ENCODE measurements at places on chromosomes 1 and 21.

- DNase-seq = no peak
Measured at GRCh38 chr1:14544319-14544718, 54.2 kb upstream of the KAZN start.

GRCh38 chr1:163426505-163427251 lies 104.9 kb downstream of the NUF2 start:
- no peak for DNase-seq

GRCh38 chr1:172148213-172148612 lies 272.3 kb upstream of the C1orf105 start:
- DNase-seq = no peak

DNA sequence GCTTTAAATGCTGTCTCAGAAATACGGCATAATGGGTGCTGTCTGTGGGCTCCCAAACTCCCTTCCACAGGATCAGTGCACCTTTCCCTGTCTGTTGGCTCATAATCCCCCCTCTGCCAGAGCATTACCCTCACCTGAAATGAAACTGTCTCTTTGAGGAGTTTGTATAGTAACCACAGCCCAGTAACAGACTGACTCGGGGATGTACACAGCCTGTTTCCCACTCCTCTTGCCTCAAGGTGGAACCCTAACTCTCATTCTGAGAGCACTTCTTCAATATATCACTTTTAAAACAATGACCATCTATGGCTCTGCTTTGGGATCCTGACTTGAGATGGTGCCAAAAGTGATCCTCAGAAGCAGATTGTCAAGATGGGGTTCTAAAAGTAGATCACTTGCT lies 332.5 kb downstream of the AMY1C start:
- no peak for DNase-seq

DNA sequence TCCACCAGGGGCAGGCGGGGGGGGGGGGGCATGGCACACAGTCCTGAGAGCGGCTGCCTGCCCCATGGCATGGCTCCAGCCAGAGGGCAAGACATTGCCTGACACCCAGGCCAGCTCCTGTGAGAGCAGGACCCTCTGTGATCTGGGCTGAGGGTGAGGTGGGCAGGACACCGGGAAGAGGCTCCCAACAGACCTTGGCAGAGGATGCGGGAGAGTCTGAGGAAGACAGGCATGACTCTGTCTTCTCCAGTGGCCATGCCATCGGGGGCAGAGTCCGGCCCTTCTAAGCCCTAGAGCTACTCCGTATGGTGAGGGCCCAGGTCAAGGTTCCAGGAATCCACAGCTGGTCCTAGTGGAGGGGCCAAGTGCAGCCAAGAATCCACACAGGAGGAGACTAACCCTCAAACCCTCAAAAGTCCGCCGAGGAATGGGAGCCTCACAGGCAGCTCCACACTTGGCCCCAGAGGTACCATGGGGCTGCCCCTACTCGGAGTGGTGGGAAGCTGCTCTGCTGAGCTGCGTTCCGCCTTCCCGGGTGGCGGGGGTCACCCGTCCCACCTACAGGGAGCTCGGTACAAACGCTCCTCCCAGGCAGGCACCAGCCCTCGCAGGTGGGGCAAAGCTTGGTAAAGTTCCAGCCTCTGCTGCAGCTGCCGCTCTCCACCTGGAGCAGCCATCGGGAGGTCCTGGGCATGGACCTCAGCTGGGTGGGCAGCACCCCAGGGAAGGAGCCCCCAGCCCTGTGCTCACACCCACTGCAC lies 6.5 kb downstream of the ACTRT2 start:
- DNase-seq = no peak

GRCh38 chr1:169149555-169150286 lies 43.2 kb downstream of the ATP1B1 start:
- no peak for DNase-seq

DNA sequence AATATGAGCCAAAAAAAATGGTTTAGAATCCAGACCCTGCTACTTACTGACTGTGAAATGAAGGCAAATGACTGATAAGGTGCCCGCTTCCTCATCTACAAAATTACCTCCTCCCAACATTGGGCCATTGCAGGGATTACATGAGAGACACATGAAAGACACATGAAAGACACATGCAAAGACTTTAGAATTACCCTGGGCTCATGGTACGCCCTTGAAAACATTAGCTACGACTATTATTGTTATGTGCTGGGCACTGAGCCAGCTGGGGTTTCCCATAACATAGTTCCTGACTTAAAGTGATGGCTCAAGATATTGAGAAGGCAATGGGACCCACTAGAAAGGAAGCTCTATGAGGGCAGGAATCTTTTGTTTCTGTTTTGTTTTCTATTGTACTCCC lies 43.7 kb upstream of the KANK4 start:
- no peak for DNase-seq

DNA sequence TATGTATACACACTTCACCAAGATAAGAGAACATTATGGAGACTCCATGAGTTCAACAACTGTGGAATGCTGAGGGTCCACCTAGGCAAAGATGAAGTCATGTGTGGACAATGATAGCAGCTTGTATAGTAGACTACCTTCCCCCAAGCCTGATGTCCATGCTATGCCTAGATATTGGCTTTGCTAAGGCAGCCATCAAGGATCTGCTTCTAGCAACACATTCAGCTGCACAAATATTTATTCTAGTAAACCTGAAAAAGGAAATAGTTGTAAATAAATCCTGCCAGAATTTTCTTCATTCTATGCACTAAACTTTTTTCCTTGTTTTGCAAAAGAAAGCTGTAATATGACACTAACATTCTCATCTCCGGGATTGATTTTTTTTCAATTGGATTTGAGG lies 7.0 kb upstream of the LPAR3 start:
- DNase-seq = no peak

GRCh38 chr21:33053951-33054350 lies 16.0 kb upstream of the OLIG1 start:
- no peak for DNase-seq

All from T-helper 2 cell (primary cell).